Dermis microvascular lymphatic vessel endothelial cell (primary cell): ENCODE measurements at places on chromosomes 5 and 9.

- DNase-seq, result peak; percentile 43
Measured at GRCh38 chr5:108251350-108251749, 130.5 kb downstream of the FBXL17 start.

DNA sequence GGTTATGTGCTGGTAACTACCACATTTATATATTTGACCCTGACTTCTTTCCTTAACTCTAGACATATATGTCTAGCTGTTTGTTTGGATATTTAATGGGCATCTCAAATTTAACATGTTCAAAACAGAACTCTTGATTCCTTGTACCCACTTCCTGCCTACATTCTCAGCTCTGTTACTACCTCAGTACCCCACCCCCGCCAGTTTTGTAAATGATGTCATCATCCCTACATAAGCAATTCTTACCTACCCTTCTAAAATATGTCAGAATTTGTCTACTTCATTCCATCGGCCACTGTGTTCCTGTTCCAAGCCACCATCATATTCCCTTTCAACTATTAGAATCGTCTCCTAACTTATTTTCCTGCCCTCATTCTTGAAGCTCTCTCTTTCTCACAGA, 4.8 kb downstream of the RAD50 start:
- DNase-seq, result no peak

DNA sequence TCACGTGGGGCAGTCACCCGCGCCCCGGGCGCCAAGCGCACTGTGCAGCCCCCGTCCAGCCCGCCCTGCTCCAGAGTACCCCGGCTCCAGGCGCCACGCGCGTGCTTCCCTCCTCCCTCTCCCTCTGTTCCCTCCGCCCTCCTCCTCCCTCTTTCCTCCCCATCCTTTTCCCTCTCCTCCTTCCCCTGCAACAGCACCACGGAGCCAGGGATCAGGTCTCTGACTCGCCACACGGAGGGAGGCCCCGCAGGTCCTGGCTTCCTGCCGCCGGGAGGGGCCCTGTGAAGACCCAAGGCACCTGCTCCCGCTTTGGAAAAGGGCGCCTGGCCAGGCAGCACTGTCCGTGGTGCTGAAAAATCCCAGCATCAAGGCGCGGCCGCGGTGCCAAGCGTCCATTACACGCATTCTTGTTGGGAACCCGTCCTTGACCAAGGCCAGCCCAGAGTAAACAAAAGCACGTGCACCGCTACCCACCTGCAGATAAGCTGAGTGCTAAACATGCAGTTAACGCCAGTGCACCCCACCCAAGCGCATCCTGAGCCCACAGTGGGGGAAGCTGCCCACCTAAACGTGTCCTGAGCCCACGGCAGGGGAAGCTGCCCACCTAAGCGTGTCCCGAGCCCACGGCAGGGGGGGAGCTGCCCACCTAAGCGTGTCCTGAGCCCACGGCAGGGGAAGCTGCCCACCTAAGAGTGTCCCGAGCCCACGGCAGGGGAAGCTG, 21.7 kb downstream of the SLC6A18 start:
- DNase-seq, result peak; percentile 49

GRCh38 chr5:177995691-177996595, at the start of gene PROP1:
TSS of gene PROP1 (minus strand) at chr5:177996242. CDS start at chr5:177995933, 309 bp downstream.
- DNase-seq, result no peak

DNA sequence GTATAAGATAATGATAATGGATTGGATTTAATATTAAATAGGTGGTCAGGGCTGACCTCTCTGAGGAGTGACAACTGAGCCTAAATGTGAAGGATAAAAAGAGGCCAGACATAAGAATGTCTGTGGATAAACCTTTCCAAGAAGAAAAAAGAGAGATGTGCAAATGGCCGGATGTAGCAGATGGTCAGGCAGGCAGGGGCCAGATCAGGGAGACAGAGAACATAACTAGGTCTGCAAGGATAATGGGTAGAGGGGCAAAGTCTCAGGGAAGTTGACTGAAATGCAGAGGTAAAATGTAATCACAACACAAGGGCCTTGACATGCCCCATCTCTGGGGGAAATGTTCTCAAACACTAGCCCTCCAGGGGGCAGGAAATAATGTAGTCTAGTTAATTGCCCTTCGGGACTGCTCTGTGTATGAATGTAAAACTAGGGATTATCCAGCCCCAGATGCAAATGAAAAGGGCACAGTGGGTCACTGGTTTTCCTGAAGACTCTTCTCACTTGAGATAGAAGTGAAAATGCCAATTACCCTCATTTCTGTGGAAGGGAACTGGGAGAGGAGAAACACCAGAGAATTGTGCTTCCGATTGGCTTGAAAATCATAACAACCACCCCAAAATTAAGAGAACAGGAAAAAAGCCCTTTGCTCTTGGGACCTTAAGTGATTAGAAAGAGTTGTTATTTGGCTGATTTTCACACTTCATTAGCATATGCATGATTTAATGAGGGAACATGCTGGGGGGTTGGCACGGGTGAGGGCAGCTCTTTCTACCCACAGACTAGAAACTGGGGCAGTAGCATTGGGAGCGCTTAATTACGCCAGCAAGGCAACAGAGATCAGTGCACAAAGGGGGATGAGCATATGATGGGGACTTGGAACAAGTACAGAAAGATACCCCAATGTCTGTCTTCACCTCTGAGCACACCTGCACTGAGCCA, 88.6 kb downstream of the PPP2R2B start:
- DNase-seq, result no peak

GRCh38 chr5:150860246-150860821, 14.0 kb downstream of the IRGM start:
- DNase-seq, result no peak

- no peak for DNase-seq
Measured at GRCh38 chr9:136578915-136579649, 33.2 kb upstream of the NOTCH1 start.

DNA sequence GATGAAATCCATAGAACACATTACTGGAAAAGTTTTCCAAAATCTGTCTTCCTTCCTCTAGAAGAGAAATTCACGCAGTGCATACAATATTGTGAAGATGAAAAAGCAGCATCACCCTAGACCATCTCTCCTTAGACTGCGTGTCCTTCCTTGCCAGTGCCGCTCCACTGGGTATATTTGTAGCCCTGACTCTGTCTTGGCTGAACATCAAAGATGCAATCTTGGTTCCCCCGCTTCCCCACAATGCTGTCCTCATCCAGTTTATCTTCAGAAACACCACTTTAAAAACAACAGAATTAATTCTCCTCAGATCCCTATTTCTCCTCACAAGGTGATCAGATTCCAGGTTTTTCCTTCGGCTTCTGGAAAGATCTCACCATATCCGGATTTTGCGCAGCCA, 53.9 kb downstream of the ROR2 start:
- no peak for DNase-seq

DNA sequence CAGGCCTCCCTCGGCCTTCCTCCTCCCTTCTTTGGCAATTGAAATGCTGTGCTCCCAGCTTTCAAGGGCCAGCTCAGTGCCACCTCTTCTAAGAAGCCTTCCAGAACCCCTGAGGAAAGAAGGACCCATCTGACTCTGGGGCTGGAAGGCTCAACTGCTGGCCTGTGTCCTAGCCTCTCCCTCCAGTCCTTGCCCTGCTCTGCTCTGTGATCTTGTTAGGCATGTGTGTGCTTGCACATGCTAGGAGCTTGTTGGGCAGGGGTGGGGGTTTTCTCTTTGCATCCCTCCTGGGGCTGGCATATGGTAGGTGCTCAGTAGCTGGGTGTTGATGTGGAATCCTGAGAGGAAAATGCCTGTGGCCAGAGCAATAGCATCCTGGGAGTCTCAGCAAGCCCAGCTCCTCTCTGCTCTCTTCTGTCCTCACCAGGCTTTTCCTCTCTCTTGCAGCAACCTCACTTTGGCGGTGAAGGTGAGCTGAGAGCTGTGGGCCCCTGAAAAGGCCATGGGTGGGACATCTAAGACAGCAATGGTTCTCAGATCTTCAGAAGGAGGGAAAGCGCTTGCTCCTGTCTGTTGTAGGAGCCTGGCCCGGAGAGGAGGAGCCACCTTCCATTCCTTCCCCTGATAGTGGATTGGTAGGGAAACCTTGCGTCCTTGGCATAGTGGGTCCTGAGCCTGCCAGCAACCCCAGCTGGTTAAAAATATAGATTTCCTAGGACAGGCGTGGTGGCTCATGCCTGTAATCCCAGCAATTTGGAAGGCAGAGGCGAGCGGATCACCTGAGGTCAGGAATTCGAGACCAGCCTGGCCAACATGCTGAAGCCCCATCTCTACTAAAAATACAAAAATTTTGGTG, 9.9 kb downstream of the DOLK start:
- no peak for DNase-seq

- DNase-seq, result no peak
Measured at GRCh38 chr9:129814432-129815223, 9.3 kb downstream of the TOR1A start.

DNA sequence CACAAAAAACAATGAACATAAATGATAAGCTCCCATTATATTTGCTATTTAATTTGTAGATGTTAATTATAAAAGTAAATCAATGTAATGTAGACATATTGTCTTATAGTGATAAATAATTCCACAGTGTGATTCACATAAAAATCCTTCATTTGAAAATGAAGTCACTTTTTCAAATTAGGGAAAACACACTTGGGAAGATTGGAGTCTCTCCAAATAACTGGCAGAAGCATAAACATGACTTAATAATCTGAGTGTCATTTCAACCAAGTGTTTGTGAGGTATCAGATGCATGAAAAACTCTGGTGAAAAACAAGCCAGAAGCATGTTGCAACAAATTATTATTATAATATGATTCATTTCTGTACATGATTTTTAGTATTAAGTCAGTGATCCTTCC, 102.2 kb downstream of the CETN3 start:
- no peak for DNase-seq

- DNase-seq, result no peak
Measured at GRCh38 chr5:159781626-159782157, 134.6 kb upstream of the ADRA1B start.

DNA sequence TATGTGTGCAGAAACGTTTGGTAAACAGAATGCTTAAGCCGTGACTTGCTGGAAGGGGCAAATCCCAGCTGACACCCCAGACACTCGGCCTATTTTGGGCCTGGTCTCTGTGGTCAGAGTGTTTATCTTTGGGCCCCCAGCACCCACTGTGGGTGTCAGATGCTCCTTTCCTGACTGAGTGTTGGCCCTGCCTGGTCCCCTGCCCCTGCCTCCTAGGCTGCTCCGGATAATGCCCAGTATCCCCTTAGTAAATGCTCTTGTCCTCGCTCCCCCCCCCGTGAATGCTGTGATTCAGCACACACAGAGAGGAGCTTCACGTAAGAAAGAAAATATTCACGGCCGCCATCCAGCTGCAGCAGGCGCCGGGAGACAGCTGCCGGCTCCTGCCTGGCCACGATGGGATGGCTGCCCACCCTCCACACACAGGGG, 11.3 kb upstream of the ANGPTL2 start:
- no peak for DNase-seq

DNA sequence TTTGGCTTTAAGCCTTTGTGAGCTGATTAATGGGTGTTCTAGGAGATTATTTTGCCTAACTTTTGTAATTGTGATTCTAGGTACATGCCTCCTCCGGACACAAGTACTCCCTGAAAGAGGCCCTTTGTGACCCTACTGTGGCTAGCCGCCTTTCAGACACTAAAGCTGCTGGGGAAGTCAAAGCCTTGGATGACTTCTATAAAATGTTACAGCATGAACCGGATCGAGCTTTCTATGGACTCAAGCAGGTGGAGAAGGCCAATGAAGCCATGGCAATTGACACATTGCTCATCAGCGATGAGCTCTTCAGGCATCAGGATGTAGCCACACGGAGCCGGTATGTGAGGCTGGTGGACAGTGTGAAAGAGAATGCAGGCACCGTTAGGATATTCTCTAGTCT, 13.6 kb downstream of the ITGA1 start:
- peak; percentile 43 for DNase-seq

- no peak for DNase-seq
Measured at GRCh38 chr5:142904416-142904815, 134.2 kb downstream of the ARHGAP26 start.

- no peak for DNase-seq
Measured at GRCh38 chr9:14939378-14939777, 29.1 kb upstream of the FREM1 start.

- DNase-seq, result peak; percentile 28
Measured at GRCh38 chr9:94086486-94087345, 2.5 kb downstream of the PTPDC1 start.
